ENCODE measurements at places on chromosomes 12 and 14. TPM values are rescaled to one million over a fixed set of nuclear protein-coding genes. Genes with fewer than 3 reads are reported as not detected.

Gene AKAP3
- total RNA-seq: 2.7 TPM

Gene TGM1
- total RNA-seq: 0.96 TPM

Gene CLEC4C
- not detected for total RNA-seq

Gene GLIPR1L2
- total RNA-seq: 1.5 TPM

Gene GPR135
- 2.2 TPM for total RNA-seq

Gene FIGNL2
- total RNA-seq: 0.30 TPM

Gene EID3
- total RNA-seq: 0.60 TPM

Gene TMEM132C
- 1.8 TPM for total RNA-seq

Gene GARIN6
- not detected for total RNA-seq

Gene TSPAN19
- total RNA-seq: 0.33 TPM

Gene P2RX2
- total RNA-seq: not detected

Gene GPR137C
- 1.2 TPM for total RNA-seq

Gene PTPRR
- 1.3 TPM for total RNA-seq

- DNase-seq: no peak
Observed at GRCh38 chr12:48380596-48380995, 29.9 kb upstream of the ZNF641 start.

- DNase-seq: no peak
Observed at GRCh38 chr12:22122359-22122758, 76.3 kb downstream of the CMAS start.

DNA sequence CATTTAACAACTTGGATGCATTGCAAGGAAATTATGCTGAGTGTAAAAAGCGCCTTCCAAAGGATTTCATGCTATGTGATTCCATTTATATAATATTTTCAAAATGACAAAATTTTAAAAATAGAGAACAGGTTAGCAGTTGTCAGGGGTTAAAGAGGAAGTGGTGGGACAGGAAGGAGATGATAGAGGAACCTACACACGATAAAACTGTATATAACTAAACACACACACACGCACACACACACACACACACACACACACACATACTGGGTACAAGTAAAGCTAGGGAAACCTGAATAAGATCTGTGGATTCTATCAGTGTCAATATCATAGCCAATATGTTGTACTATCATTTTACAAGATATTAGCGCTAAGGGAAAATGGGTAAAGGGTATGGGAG, 17.2 kb downstream of the TTC9 start:
- DNase-seq: no peak

- no peak for DNase-seq
Observed at GRCh38 chr12:25690996-25691864, 138.1 kb upstream of the LMNTD1 start.

DNA sequence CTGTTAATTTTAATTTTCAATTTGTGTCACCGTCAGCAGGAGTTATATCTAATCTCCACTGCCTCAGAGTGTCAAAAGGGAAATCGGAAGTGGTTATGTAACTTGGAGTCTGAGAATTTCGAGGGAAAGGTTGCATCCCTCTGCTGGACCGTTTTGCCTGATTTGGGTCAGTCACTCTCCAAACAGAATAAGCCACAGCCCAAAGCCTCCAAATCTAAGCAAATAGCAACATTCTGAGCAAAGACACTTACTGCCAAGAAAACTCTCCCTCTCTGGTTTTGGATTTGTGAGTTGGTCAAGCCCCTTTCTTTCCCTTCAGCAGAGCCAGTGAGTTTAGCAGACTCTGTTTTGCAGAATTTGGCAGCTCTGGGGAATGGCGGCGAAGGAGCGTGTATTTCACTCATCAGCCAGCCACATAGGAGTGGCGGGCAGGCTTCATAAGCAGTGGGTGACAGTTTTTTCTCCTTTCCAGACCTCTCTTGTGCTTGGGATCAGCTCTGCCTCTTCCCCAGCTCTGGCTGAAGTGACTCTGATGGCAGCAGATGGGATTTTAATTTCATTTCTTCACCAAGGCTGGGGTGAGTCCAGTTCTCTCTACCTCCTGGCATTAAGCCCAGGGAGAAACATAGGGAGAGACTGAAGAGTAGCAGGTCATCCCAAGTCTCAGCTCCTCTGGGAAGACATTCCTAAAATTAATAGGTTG, 218.7 kb upstream of the NOS1 start:
- DNase-seq: no peak

DNA sequence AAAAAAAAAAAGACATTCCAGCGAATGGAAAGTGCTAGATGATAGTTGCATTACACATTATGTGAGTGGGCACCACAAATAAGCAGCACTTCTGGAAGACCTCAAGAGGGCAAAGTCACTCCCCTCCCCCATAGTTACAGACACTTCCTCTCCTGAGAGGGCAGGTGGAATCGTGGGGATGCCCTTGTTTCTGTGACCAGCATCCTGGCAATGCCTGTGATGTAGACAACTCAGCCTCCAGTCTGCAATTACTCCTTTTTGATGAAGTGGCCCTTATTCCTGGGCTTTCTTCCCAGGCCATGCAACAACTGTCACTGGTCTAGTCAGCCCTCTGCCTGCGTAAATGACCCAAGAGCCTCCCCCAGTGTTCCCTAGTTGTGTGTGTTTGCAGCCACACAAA, 104.8 kb downstream of the VRK1 start:
- DNase-seq: no peak

DNA sequence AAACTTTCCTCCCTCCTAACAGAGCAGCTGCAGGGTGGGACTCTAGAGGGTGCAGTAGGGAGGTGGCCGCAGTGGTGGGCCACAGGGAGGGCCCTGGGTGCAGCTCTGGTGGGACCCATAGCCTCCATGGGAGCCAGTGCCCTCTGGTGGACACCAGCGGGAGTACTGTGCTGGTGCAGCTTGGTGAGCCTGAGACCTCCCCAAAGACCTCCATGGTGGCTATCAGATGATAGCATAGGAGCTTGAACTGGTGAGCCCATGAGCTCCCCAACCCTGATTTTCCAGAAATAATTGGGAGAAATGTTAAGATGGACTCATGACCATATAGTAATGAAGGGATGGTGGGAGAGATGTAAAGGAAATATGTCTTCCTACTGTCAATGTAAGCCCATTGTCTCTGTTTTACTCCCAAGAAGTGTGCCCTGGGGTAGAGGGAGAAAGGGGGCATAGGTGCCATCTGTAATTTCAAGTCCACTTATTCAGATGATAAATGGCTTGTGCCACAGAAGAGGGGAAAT, 98.7 kb downstream of the GAS2L3 start:
- no peak for DNase-seq

- DNase-seq: no peak
Observed at GRCh38 chr12:102163383-102163782, 34.2 kb downstream of the PMCH start.

- DNase-seq: no peak
Observed at GRCh38 chr12:56163533-56164344, 5.6 kb downstream of the MYL6 start.

DNA sequence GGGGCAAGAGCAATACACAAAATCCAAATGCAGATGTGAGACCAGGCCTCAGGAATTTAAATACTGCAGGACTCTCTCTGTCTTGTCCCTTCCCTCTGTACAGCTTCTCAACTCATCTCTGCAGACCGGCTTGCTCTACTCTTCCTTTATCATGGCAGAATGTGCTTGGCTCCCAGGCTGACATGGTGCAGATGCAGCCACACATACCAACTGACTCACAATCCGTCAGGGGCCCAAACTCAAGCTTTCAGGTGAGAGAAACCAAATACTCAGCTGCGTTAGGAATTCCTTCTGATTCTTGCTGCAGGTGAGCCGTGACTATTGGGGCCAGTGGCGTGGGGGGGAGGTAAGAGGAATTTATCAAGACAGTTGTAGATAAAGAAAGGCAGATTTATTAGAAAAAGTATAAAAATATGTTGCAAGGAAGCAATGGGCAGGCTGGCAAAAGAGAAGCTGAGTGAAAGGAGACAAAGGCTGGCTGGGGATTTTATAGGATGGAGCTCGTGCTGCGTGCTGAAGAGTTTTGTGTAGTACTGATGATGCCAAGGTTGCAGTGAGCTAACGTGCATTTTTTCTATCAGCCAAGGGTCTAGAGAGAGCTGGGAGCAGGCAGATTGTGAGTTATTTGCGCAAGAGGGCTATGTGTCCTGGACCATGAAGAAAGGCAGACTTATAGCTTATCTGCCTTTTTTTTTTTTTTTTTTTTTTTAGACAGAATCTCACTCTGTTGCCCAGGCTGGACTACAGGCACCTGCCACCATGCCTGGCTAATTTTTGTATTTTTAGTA, 5.0 kb upstream of the LGALS3 start:
- DNase-seq: no peak

- DNase-seq: no peak
Observed at GRCh38 chr12:75192196-75192595, 17.4 kb downstream of the KCNC2 start.

- DNase-seq: no peak
Observed at GRCh38 chr12:119940897-119941296, 48.1 kb upstream of the BICDL1 start.

- no peak for DNase-seq
Observed at GRCh38 chr14:54481695-54482094, 7.1 kb downstream of the GMFB start.

GRCh38 chr14:56273155-56273554, 154.9 kb downstream of the PELI2 start:
- DNase-seq: no peak

DNA sequence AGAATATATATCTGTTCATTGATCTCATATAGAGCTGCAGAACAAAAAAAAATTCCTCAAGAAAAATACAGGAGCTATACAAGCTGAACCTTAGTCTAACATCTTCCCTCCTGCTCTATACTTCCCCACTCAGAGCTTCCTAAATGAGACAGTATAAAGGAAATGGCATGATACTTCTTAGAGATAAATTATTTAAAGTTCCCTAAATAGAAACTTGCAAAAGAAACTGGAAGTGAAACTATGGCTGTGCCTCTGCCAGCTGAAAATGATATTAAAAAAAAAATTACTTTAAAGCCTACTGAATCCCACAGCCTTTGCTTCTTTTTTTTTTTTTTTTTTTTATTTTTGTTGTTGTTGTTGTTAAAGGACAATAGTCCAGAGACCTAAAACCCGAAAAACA, 11.6 kb upstream of the NEK9 start:
- DNase-seq: no peak

DNA sequence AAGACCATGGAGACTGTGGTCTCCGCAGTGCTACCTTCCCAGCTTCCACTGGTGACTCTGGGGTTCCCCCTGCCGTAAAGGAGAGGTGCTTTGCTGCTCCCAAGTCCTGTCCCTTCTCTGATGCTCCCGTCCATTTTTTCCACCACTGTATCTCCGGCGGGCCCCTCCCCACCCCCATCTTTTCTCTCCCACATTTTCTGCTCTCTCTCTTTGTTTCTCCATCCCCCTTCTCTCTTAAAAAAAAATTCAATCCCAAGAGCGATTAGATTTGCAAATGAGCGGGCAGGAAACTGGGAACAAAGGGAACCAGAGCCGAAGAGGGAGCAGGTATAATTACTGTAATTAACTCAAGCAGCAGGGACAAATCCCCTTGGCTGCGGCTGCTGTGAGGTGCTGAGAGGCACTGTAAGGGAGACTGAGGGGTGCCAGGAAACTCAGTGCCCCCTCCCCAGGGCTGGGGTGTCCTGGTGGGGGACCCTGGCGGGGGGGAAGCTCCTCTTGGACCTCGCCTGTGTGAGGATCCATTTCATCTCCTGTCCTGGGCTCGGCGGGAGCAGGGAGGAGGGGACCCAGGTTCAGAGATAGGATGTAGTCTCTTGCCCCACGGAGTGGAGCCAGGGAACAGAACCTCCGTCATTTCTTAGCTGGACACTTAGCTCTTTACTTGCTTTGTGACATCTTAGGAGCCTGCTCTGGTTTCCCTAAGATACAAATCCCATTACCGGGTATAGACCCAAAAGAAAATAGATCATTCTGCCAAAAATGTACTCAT, 140.4 kb upstream of the NRXN3 start:
- no peak for DNase-seq

DNA sequence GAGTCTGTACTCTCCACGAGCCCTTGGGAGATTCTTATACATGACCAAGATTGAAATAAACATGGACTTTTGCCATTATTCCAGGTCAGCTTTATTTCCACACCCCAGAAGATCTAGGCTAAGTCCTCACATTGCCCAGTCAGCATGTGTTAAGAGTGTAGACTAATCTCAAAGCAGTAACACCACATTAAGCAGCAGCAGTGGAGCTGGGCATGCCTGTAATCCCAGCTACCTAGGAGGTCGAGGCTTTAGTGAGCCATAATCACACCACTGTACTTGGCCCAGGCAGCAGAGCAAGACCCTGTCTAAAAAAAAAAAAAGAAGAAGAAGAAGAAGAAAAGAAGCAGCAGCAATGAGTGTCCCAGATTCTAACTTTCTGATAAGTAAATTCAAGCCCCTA, 65.5 kb downstream of the C12orf56 start:
- no peak for DNase-seq

GRCh38 chr14:94025720-94026119, 420 bp upstream of the OTUB2 start:
- DNase-seq: no peak

- no peak for DNase-seq
Observed at GRCh38 chr14:100082723-100083122, 17.5 kb downstream of the EVL start.

DNA sequence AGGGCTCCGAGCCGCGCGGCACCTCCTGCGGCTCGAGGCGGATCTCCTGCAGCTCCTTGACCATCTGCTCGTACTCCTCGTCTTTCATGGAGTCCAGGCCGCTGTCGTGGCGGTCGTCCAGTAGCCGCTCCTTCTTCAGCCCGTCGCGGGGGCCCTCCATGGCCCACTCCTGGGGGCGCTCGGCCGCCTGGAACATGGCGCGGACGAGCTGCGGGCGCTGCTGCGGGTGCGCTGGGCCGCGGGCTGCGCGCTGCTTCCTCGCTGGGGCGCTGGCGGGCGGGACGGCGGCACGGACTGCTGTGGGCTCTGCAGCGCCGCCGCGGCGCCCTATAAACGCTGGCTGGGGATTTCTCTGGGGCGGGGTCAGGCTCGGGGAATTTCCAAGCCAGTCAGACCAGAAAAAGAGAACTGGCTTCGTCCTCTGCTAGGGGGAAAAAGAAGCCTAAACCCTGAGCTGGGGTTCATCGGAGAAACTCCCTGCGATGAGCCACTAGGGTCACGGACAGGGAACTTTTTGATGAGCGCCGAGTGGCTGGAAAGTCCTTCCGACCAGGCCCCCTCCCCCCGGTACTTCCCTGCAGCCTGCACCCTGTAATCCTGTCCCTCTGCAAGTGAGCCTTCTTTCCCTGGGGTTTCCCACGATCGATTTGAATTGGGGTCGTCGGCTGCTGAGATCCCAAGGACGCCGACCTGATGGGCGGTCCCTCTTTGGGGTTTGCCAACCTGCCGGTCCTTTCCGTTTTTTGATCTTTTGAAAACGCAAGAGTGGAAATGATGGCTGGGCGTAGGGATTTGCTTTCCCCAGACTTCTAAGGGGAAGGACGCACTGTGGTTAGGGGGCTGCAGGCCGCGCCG, at the start of gene NFKBIA:
NFKBIA (minus strand) TSS at position 301 of the 855 bp plus-strand sequence; CDS start at position 196, 105 bp downstream.
- DNase-seq: peak; percentile 94

GRCh38 chr12:85509857-85510256, 229.8 kb downstream of the ALX1 start:
- no peak for DNase-seq
